H1 (cell line): ENCODE measurements at places on chromosomes 2 and 18.

GRCh38 chr2:96556441-96557330, 20.1 kb downstream of the ARID5A start:
- no peak overlapping the region for H3K27ac ChIP-seq
- H3K4me3 ChIP-seq = no peak overlapping the region
- no peaks in the 10 kb centered on the region for H3K27me3 ChIP-seq
- no peak for DNase-seq

GRCh38 chr18:13455960-13456481, 237.5 kb downstream of the LDLRAD4 start:
- peaks cover 5% of the 10 kb centered on the region; the same call in 1 of the 2 replicates for H3K27me3 ChIP-seq
- DNase-seq = no peak
- H3K27ac ChIP-seq = no peak overlapping the region
- no peak overlapping the region for H3K4me3 ChIP-seq
- no peaks in the 10 kb centered on the region for H3K36me3 ChIP-seq
- peaks cover 3% of the 10 kb centered on the region for H3K4me1 ChIP-seq

DNA sequence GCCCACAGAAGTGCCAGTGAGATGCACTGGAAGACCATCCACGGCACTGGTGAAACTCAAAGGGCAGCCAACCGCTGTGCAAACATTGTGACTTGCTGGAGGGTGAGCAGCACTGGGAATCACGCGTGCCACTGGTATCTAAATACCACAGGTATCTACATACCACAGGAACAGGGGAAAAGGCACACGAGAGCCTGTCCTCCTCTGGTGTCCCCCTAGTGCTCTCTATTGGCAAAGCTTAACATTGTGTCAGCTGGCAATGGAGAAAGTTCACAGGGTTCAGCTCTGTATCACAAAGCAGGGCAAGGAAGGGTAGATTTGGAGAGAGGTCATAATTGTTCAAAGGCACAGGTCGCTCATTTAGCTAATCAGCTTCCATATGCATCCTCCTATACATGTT, 12.6 kb upstream of the SEC11C start:
- H3K4me1 ChIP-seq = no peaks in the 10 kb centered on the region
- no peak overlapping the region for H3K27ac ChIP-seq
- no peak for DNase-seq
- H3K4me3 ChIP-seq = no peak overlapping the region
- no peaks in the 10 kb centered on the region for H3K27me3 ChIP-seq

- no peak overlapping the region for H3K4me3 ChIP-seq
- no peak overlapping the region for H3K27ac ChIP-seq
- H3K27me3 ChIP-seq = no peaks in the 10 kb centered on the region
- H3K4me1 ChIP-seq = peaks cover 5% of the 10 kb centered on the region; the same call in 1 of the 2 replicates
- no peak for DNase-seq
- no peaks in the 10 kb centered on the region for H3K36me3 ChIP-seq
Observed at GRCh38 chr18:32358075-32358474, 112.6 kb downstream of the GAREM1 start.

- H3K4me1 ChIP-seq = no peaks in the 10 kb centered on the region; the same call in 1 of the 2 replicates
- no peak overlapping the region for H3K27ac ChIP-seq
- H3K36me3 ChIP-seq = no peaks in the 10 kb centered on the region
- DNase-seq = peak; percentile 29
- no peak overlapping the region for H3K4me3 ChIP-seq
Observed at GRCh38 chr2:24164416-24164973, 10.4 kb upstream of the FAM228A start.

DNA sequence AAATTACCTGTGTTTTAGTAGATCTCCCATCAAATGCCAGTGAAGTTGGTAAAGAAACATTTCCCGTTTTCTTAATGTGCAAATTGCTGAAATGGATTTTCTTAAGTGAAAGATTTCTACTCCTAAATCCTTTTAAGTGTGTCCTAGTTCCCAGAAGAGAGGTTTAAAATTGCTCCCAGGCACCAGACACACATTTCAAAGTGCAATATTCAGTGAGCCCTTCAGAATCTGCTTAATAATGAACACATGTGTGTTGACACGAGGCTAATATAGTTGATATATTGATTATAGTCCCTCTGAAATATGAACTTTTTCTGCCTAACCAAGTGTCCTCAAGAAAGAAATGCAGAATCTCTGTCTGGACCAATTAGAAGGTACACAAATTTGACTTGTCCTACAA, 861.7 kb upstream of the CNTNAP5 start:
- no peaks in the 10 kb centered on the region for H3K4me1 ChIP-seq
- no peak for DNase-seq
- H3K27ac ChIP-seq = no peak overlapping the region
- H3K36me3 ChIP-seq = no peaks in the 10 kb centered on the region
- no peak overlapping the region for H3K4me3 ChIP-seq
- no peaks in the 10 kb centered on the region for H3K27me3 ChIP-seq

GRCh38 chr2:69947325-69947931, 14.0 kb downstream of the ASPRV1 start:
- H3K27me3 ChIP-seq = no peaks in the 10 kb centered on the region; the same call in 1 of the 2 replicates
- 0 out of 2 replicates have a peak, but pooled peaks cover 3% of the 10 kb centered on the region for H3K4me1 ChIP-seq
- no peak for DNase-seq
- H3K4me3 ChIP-seq = no peak overlapping the region

DNA sequence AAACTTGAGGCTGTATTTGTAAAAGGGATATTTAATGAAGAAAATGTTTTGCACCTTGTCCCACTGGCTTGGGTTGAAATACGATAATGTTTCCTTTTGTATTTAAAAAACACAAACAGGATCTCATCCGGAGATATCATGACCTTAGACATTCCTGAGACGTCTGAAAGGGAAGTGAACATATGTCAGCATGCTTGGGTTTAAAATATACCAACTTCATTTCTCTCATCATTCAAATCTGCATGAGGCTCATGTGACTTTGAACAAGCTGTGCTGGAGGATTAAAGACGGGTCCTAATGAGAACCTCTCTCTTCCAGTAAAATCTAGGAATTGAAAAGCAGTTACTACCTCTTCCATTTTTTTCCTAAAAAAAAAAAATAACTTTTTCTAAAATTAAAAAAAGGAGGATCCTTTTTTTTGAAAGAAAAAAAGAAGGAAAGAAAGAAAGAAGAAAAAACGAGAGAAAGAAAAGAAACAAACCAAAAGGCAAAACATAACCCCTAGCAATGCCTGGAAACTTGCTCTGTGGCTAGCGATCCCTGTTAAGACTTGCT, 106.8 kb upstream of the ZFP36L2 start:
- H3K4me3 ChIP-seq = no peak overlapping the region
- H3K27me3 ChIP-seq = no peaks in the 10 kb centered on the region
- DNase-seq = no peak
- H3K36me3 ChIP-seq = no peaks in the 10 kb centered on the region
- H3K4me1 ChIP-seq = peaks cover 7% of the 10 kb centered on the region

DNA sequence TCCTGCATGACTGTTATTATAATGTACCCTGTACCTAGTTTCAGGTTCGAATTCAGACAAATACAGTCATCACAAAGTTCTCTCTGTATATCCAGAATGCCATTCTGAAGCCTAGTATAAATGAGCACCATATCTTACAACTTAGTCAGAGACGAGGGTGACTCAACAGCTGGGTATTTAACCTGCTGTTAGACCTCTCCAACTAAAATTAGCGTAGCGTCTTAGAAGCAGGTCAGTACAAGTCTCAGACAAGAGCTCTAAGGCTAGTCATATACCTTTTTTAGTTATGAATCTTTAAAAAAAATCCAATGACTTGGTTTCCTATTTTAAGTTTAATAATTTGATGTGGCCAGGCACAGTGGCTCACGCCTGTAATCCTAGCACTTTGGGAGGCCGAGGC, 74.1 kb downstream of the CABYR start:
- no peak overlapping the region for H3K27ac ChIP-seq
- peaks cover 5% of the 10 kb centered on the region for H3K4me1 ChIP-seq
- H3K36me3 ChIP-seq = no peaks in the 10 kb centered on the region
- no peaks in the 10 kb centered on the region for H3K27me3 ChIP-seq
- H3K4me3 ChIP-seq = no peak overlapping the region

GRCh38 chr18:45413180-45413836, 202.0 kb upstream of the SLC14A2 start:
- H3K4me1 ChIP-seq = peaks cover 8% of the 10 kb centered on the region; the same call in 1 of the 2 replicates
- no peaks in the 10 kb centered on the region for H3K36me3 ChIP-seq
- no peak for DNase-seq
- peaks cover 1% of the 10 kb centered on the region for H3K27me3 ChIP-seq
- no peak overlapping the region for H3K27ac ChIP-seq

DNA sequence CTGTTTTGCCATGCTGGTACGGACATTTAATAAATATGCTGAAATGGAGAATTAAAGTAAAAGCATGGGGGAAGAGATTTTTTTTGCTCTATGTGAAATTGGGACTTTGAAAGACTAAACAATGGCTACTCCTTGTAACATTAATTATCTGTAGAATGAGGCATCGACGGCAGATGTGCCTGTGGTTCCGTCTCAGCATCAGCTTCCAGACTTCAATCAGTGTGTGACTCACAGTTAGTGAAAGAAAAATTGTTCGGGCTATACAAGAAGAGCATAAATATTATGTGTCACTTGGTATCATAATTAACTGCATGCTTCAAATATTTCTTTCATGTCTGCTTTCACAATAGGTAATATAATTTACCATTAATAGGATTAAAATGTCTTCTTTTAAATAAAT, 117.0 kb upstream of the SMIM21 start:
- no peak overlapping the region for H3K27ac ChIP-seq
- H3K36me3 ChIP-seq = no peaks in the 10 kb centered on the region
- no peaks in the 10 kb centered on the region for H3K27me3 ChIP-seq
- H3K4me1 ChIP-seq = no peaks in the 10 kb centered on the region

DNA sequence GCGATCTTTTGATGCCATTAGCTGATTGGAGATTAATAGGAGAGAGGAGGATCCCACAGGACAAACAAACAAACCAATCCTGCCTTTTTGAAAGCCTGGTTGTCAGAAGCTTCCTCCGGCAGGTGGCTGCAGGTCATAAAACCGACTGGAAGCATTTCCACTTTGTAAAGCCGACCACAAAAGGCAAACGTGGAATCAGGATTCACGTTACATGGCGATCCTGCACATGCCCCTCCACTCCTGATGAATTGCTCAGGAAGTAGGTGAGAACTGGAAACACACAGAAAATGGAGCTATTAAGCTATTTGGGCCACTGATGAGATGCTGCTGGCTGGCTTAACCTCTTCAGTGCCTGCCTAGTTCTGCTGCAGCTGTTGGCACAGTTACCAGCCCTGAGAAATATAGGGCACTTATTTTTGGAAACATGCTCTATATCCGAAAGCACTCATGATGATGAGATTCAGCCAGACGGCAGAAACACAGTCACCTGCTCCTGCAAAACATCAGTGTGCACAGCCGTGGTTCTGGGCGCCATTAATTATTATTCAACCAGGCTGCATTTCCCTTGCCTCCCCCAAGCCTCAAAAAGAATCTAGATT, 110.3 kb upstream of the ST6GAL2 start:
- no peaks in the 10 kb centered on the region for H3K27me3 ChIP-seq
- no peaks in the 10 kb centered on the region for H3K36me3 ChIP-seq
- no peak overlapping the region for H3K27ac ChIP-seq
- DNase-seq = no peak

DNA sequence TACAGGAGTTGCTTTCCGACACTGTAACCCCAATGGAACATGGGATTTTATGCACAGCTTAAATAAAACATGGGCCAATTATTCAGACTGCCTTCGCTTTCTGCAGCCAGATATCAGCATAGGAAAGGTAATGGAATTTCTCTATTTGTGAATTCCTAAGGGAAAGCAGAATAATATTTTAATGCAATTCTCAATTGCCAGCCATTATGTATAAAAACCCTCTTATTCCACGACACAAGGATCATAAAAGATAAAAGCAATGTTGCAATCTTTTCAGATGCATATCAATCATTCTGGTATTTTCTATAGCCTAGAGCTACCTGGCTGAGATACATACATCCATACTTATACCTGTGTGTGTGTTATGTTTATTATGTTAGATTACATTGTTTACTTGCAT, 31.2 kb downstream of the PTH2R start:
- H3K4me3 ChIP-seq = no peak overlapping the region
- no peak overlapping the region for H3K27ac ChIP-seq
- no peaks in the 10 kb centered on the region for H3K36me3 ChIP-seq
- DNase-seq = no peak

GRCh38 chr18:3504637-3505036, 54.7 kb downstream of the TGIF1 start:
- H3K27ac ChIP-seq = no peak overlapping the region
- no peak overlapping the region for H3K4me3 ChIP-seq
- H3K27me3 ChIP-seq = no peaks in the 10 kb centered on the region
- no peak for DNase-seq

GRCh38 chr2:216108310-216108966, 710 bp upstream of the XRCC5 start:
- peak overlapping the region; percentile 65; the same call in 1 of the 2 replicates for H3K27ac ChIP-seq
- peaks cover 9% of the 10 kb centered on the region for H3K4me1 ChIP-seq
- no peaks in the 10 kb centered on the region for H3K27me3 ChIP-seq
- H3K4me3 ChIP-seq = no peak overlapping the region; the same call in 1 of the 2 replicates
- peaks cover 25% of the 10 kb centered on the region for H3K36me3 ChIP-seq

GRCh38 chr2:32947484-32948143, 861 bp downstream of the LTBP1 start:
- no peak overlapping the region; the same call in 1 of the 2 replicates for H3K27ac ChIP-seq
- peaks cover 5% of the 10 kb centered on the region for H3K4me1 ChIP-seq
- no peaks in the 10 kb centered on the region for H3K36me3 ChIP-seq
- no peaks in the 10 kb centered on the region for H3K27me3 ChIP-seq
- DNase-seq = no peak
- H3K4me3 ChIP-seq = peak overlapping the region; percentile 67

- H3K36me3 ChIP-seq = no peaks in the 10 kb centered on the region
- H3K4me3 ChIP-seq = no peak overlapping the region
- H3K27ac ChIP-seq = no peak overlapping the region
- no peak for DNase-seq
- H3K4me1 ChIP-seq = no peaks in the 10 kb centered on the region
Observed at GRCh38 chr2:16473575-16473974, 192.1 kb downstream of the CYRIA start.

- peak; percentile 67 for DNase-seq
- peaks cover 4% of the 10 kb centered on the region for H3K4me1 ChIP-seq
- H3K27me3 ChIP-seq = no peaks in the 10 kb centered on the region
- no peak overlapping the region for H3K27ac ChIP-seq
- H3K36me3 ChIP-seq = no peaks in the 10 kb centered on the region
Observed at GRCh38 chr2:176454893-176455815, 185.9 kb downstream of the MTX2 start.

GRCh38 chr2:169143998-169144397, 74.6 kb downstream of the DHRS9 start:
- no peaks in the 10 kb centered on the region for H3K36me3 ChIP-seq
- no peak overlapping the region for H3K4me3 ChIP-seq
- peaks cover 10% of the 10 kb centered on the region for H3K4me1 ChIP-seq
- no peaks in the 10 kb centered on the region for H3K27me3 ChIP-seq
- no peak overlapping the region for H3K27ac ChIP-seq

GRCh38 chr2:217248312-217248935, 388.6 kb upstream of the TNP1 start:
- no peak overlapping the region for H3K4me3 ChIP-seq
- H3K27me3 ChIP-seq = no peaks in the 10 kb centered on the region
- no peaks in the 10 kb centered on the region for H3K36me3 ChIP-seq

DNA sequence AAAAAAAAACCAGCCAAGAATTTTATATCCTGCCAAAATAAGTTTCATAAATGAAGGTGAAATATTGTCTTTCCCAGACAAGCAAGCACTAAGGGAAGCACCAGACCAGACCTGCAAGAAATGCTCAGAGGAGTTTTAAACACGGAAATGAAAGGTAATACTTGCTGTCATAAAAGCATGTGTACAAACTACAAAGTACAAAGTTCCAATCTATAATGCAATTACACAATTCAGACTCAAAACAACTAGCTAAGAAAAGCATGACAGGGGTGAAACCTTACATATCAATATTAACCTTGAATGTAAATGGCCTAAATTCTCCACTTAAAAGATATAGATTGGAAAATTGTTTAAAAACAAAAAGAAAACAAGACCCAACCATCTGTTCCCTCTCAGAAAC, 45.0 kb upstream of the ASXL3 start:
- H3K27ac ChIP-seq = no peak overlapping the region
- no peaks in the 10 kb centered on the region for H3K36me3 ChIP-seq
- no peaks in the 10 kb centered on the region for H3K4me1 ChIP-seq

- no peak for DNase-seq
- peaks cover 5% of the 10 kb centered on the region for H3K4me1 ChIP-seq
- H3K4me3 ChIP-seq = no peak overlapping the region
Observed at GRCh38 chr18:49655266-49656072, 93.6 kb downstream of the LIPG start.
